ENCODE measurements at places on chromosomes 7 and 10.

DNA sequence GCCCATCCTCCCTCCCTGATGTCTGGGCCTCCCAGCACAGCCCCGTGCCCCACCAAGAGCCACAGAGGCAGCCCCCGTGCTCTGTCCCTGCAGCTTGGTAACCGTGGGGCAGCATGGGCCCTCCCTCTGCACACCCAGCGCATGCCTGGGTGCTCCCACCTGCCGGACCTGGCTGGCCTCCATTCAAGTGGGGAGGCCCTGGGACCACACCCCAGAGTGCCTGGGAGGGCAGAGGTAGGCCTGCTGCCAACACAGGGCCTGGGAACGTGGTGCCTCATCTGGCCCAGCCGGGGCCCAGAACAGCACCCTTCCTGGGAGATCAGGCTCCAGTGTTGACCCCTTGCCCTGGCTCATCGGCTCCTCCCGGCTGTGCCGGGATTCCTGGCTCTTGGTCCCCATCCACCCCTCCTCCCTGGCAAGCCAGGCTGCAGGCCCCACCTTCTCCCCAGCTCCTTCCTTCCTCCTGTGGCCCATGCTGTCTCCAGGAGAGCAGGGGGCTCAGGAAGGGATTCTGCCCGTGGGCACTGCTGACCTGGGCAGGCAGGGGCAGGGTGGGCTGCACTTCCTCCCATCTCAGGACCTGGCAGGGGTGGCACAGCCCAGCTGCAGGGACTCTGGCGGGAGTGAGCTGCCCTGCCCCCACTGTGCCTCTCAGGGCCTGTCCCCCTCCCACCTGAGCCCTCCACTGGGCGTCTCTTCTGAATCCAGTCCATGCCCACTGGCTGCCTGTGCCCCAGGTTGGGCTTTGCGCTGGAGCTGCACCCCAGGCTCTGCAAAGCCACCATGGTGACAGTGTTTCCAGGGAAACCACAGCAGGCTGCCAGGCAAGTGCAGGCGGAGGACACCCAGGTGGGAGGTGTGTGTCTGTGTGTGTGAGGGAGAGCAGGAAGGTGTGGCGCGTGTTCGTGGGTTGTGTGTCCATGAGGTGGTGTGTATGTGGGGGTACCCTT is 32.6 kb downstream of the PWWP2B start:
- no peak for DNase-seq

DNA sequence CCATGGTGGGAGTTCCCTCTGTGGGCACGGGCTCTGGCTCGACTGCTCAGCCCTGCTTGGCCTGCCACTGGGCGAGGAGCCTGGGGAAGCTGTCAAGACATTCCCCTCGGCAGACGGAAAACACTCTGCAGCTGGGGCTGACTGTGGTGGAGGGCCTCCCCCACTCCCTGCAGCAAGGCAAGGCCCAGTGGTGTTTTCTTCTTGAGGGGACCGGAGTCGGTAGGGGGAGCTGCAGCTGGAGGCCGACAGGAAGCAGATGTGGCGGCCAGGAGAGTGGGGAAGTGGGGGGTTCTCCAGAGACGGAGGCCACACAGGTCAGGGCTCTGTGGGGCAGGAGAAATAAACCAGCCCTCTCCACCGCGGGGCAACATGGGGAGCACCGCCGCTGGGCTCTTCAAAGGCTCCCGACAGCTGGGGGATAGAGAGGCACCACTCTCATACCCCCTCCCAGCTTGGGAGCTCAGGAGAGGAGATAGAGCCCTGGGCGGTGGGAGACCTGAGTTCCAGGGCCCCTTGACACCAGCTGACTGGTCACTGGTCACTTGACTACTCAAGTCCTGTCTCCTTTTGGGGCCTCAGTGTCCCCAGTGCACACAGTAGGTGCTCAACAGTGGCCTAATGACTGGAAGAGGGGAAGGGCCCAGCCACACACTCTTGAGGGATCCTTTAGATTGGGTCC is 43.4 kb downstream of the PPIF start:
- no peak for DNase-seq

DNA sequence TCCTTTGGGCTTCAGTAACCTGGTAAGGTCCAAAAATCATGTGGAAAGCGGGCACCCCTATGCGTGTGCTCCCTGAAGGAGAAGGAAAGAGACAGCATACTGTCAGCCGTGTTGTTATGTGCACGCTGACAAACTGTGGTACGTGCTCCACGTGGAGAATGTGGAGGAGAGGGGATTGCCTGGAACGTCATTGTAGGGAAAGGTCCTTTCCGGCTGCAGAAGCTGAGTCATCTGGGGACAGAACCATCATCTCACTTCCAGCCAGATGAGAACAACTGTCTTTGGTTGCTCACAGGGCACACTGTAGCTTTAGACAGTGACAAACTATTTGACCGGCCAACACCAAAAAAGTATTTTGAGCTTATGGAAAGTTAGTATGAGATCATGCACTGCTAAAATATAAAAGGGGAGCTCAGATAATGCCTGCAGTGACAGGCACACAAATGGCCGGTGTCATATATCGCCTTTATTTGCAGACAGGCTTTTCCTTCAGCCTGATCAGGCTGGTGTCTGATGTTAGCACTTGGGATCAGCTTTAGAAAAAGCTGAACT is 38.8 kb upstream of the GRB10 start:
- no peak for DNase-seq

DNA sequence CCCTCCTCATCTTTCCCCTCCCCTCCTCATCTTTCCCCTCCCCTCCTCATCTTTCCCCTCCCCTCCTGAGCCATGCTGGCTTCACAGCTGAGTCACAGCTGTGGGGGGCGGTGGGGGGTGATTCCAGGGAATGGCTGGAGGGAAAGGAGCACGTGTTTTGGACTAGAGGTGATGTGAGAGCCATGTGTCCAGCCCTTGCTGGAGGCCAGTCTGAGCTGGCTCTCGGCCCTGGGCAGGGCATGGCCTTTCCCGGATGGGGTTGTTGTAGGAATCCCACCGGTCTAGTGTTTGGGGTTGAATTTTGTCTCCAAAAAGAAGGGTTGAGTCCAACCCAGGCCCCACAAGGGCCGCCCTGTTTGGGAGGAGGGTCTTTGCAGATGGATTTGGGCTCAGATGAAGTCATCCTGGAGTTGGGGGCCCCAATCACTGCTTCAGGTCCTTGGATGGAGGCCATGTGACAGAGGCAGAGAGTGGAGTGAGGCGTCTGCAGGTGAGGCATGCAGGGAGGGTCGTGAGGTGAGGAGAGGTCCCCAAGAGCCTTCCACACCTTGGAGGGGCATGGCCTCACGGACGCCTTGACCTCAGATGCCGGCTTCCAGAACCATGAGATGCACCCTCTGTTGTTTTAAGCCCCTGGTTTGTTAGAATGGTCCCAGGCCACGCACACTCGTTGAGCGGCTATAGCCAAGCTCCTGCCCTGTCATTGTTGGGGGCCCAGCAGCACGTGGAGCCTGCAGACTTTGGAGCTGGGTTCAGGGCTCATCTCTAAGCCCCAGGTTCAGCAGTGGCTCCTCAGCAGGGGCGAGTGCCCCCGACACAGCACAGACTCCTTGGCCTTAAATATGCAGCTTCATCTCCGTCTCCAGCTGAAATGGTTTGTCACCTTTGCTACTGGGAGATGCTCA is 101.6 kb downstream of the DNAJB6 start:
- DNase-seq: no peak

DNA sequence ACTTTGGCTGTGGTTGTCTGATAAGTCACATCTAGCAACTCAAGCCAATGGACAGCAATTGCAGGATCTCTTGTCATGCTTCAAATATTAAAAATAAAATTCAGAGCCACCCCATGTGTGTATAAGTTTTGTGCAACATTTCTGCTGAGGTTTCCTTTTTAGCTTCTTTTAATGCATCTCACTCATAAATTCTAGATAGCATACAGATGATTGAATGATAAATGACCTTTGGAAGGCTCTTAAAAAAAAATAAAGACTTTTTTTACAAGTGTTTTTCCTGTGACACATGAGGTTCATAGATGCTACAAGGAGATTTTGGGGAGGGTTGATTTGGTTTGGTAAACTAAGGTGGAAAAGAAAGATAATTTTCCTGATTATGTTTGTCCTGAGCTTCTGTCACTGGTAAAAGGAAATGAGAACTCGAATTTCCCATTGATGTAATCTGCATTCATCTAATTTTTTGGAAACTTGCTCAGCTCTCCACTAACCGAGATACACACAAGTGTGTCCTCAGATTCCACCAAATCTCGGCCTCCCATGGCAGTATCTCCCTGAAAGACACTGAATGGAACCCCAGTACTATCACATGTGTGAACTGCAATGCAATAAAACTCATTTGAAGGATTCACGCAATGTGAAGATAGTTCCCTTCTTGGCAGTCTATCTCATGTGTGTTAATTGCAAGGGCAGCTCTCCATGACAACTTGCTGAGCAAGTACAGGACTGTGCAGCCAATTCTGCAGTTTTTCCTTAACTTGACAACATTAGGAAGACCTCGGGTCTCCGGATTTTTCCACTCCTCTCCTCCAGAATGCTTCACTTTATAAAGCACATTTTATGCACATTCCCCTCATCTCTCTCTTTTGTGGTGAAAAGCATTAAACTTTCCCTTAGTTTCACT is 185.4 kb upstream of the PFKP start:
- no peak for DNase-seq

DNA sequence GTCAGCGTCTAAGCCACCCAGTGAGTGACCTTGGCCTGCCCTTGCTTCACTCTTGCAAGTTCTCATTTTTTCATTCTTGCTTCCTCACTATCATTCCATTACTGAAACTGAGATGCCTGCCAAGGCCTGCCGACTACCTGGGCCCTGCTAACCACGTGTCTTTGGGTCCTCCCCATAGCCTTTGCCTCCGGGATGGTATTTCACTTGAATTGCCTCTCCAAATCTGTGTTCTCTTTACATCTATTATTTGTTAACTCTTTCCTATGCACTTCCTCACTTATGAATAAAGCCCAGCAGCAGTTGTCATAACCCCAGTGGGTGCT is 234.6 kb downstream of the SNX10 start:
- no peak for DNase-seq

- no peak for DNase-seq
Observed at GRCh38 chr7:43560742-43561330, 22.1 kb upstream of the STK17A start.

- DNase-seq: no peak
Observed at GRCh38 chr10:561721-562120, 127.7 kb downstream of the DIP2C start.

GRCh38 chr7:56188823-56189346 is 72.7 kb upstream of the NUPR2 start:
- DNase-seq: no peak

DNA sequence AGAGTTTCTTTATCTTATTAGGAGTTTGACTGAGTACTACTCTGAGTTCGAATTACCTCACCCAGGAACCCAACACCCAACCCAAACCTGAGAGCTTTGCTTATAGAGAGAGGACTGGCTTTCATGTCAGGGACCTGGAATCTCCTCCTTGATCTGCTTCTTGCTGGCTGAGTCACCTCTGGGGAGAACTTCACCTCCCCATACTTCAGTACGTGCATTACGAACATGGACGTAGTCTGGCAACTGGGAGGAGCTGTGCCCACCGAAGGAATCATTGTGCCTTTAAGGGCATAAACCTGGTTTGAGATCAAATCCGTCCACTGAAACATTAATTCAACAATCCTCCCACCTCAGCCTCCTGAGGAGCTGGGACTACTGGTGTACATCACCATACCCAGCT is 12.2 kb upstream of the PSAP start:
- DNase-seq: no peak

DNA sequence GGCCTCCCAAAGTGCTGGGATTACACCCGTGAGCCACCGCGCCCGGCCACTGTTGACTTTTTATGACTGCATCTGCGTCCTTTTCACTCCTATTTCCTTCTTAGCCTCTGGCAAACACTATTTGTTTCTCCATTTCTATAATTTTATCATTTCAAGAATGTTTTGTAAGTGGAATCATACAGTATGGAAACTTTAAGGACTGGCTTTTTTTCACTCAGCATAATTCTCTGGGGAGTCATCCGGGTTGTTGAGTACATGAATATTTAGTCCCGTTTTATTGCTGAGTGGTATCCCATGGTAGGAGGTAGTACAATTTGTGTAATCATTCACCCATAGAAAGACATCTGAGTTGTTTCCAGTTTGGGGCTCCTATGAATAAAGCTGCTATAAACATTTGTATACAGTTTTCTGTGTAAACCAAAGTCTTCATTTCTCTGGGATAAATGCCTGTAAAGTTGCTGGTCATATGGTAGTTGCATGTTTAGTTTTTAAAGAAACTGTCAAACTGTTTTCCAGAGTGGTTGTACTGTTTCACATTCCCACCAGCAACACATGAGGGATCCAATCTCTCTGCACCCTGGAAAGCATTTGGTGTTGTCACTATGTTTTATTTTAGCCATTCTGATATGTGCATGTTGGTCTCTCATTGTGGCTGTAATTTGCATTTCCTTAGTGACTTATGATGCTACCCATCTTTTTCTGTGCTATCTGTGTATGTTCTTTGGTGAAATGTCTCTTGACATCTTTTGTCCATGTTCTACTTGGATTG is 139.6 kb upstream of the EEPD1 start:
- no peak for DNase-seq

DNA sequence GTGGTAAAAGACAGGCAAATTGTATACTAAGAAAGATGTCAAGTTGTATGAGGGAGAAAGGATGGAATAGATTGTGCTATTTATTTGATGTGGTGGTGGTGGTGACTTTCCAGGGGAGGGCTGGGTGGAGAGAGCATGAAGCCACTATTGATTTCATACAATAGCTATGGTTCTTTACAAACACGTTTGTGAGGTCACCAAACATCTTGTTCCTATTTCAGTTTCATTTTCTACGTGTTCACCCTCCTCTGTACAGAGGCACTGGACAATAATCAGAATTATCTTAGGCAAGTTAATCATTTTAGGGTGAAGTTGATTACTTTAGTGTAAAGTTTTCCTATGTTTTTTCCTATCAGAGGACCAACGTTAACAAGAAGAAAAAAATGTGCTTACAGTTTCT is 10.3 kb upstream of the CNTNAP2 start:
- DNase-seq: no peak

- DNase-seq: no peak
Observed at GRCh38 chr10:86348321-86349210, 18.0 kb downstream of the GRID1 start.

DNA sequence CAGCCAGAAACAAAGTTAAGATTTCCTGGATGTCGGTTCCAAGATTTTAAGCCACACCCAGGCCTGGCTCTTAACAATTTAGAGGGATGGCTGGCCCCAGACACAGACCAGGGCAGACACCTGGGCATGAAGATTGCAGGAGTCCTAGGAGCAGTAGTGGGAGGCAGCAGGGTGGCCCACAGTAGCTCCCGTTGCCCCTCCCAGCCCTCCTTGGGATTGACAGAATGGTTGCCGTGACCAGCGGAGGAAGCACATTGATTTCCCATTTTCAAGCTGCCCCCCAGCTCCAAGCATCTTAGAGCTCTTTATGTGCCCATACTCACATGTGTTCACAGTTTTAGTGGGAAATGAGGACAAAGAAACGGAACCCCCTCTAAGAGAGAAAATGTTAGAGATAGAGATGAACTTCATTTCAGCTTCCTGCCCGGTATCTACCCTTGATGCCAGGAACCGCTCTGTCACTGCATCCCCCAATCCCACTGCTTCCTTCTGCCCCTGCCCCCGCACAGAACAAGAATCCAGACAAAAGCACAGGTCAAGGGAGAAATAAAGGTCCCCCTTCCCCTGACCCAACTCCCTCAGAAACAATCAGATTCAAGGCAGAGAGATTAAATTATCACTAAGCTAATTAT is 101.1 kb downstream of the PLXNA4 start:
- no peak for DNase-seq
